ENCODE measurements at places on chromosomes 1 and 21.
A peak's percentile ranks its signal among the peaks of the same experiment; 100 is the strongest.

DNA sequence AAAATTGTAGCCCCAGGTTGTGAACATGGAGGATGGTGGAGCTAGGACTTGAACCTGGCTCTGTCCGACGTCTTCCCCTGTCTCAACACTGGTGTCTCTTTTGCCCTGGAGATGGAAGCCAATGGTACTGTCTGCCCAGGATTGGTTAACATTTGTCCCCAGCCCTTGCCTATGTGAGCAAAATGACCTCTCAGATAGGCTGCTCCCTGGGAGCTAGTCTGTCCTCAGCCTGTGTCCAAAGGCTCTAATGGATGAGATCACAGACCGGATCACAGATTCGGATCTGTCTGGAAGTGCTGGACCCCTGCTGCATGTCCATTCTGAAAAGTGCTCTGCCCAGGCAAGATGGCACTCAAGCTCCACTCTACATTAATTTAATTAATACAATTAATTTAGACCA is 394.4 kb upstream of the VAMP3 start:
- no peak for DNase-seq

GRCh38 chr1:116127123-116127847 is 16.1 kb downstream of the MAB21L3 start:
- DNase-seq: no peak

GRCh38 chr1:10210841-10211804 is 753 bp downstream of the KIF1B start:
- peak; percentile 75 for DNase-seq

- DNase-seq: no peak
These were observed 93.7 kb downstream of the VAV3 start for GRCh38 chr1:107871259-107871658.
